ENCODE measurements at places on chromosomes 2 and 18.
A peak's percentile ranks its signal among the peaks of the same experiment; 100 is the strongest.

DNA sequence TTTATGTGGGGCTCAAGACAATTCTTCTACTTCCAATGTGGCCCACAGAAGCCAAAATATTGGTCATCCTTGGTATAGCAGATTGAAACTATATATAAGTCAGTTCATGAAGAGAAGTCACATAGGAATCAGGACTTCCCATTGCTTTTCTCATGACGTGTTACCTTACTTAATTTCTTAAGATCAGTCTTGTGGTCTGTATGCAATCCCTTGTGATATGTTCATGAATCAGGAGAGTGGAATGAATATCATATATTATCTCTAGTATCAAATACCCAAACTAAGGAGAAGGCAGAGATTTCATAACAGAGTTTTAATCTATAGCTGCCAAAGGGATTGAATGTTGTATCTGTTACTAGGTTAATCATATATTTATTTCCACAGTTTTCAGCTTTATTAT is 1390.4 kb downstream of the SUCLG1 start:
- DNase-seq, result no peak

DNA sequence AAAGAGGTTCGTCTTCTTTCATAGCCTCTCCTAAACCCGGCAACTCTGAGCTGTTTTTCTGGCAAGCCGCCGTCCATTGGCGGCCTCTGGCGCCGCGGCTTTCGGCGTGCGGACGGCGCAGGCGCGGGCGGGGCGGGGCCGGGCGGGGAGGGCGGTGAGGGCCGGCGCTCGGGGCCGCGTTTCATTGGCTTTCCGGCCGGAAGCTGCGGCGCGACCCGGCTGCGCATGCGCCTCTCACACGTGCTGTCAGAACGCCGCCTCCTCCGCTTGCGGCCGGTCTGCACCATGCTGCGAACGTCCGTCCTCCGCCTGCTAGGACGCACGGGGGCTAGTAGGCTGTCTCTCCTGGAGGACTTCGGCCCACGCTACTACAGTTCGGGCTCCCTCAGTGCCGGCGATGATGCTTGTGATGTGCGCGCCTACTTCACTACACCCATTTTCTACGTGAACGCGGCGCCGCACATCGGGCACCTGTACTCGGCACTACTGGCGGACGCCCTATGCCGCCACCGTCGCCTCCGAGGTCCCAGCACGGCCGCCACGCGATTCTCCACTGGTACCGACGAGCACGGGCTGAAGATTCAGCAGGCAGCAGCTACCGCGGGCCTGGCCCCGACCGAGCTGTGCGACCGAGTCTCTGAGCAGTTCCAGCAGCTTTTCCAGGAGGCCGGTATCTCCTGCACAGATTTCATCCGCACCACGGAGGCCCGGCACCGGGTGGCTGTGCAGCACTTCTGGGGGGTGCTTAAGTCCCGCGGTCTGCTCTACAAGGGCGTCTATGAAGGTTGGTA is at the start of gene MARS2:
MARS2 (plus strand) TSS at position 249 of the 791 bp plus-strand sequence; CDS start at position 286, 37 bp downstream.
- peak; percentile 85 for DNase-seq

DNA sequence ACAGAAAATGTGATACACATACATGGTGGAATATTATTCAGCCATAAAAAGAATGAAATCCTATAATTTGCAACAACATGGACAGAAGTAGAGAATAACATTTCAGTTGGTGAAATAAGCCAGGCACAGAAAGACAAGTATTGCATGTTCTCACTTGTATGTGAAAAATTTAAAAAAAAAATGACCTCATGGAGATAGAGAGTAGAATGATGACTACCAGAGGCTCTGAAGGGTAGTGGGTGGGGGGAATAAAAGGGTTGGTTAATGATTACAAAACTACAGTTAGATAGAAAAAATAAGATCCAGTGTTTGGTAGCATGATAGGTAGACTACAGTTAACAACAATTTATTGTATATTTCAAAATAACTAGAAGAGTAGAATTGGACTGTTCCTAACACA is 24.5 kb downstream of the PRKD3 start:
- no peak for DNase-seq

GRCh38 chr2:16635791-16636699 is 29.6 kb downstream of the CYRIA start:
- DNase-seq, result no peak

GRCh38 chr2:208490492-208490891 is 83.9 kb downstream of the PTH2R start:
- DNase-seq, result no peak

DNA sequence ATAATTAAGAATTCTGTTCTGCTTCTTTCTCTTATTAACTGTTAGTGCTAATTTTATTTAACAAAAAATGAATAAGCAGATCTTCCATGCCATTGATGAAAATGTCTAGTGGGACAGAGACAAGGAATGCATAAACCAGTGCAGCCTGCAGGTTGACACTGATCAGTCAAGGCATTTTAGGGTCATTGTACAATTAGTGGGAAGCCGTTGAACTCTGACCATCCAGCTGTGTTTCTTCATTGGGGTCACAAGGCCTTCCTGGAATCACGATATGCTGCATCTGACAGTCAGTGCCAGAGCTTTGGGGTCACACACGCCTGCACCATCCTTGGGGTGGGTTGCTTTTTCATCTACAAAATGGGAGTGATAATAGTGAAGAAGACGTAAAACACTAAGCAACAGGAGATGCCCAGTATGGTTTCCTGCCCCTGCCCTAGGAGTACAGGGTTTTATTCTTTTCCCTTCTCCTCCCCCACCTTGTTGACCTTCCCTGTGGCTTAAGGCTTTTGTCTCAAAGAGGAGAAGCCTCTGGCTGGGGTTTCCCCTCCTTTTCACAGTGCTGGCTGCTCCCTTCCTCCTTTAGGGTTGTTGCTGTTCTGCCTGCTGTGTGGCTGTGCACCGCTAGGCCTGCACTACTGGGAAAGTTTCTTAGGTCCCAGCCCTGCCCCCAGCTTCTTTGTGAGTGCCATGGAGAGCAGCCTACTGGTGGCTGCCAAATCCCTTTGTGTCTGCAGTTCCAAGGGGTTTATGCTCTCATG is 245.6 kb downstream of the TPGS2 start:
- no peak for DNase-seq

DNA sequence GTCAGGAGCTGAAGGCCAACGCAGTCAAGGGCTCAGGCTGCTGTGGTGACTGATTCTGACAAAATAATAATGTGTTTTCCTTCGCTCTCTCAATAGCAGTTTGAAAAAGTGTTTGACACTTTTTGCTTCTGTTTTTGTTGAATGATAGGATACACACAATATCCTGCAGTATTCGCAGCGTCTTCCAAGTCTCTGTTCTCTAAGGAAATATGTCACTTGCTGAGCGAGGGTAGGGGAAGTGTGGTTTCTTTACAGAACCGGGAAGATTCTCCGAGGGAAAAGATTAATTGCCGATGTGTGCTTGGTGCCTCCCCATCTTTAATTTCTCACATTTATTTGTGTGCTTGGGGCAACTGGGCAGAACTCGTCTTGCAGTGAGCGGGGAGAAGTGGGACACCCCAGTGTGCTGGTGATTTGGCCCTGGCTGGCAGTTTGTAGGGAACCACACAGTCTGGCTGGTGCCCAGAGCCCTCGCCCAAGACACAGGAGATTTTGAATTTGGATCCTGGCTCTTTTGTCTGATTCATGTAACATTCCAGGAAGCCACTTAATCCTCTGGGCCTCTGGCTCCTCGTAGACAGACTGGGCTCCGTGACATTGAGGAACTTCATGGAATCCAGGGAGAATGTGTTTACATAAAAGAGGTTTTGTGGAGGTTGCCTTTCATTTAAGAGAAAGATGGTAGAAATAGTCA is 169.4 kb downstream of the LDLRAD4 start:
- no peak for DNase-seq

DNA sequence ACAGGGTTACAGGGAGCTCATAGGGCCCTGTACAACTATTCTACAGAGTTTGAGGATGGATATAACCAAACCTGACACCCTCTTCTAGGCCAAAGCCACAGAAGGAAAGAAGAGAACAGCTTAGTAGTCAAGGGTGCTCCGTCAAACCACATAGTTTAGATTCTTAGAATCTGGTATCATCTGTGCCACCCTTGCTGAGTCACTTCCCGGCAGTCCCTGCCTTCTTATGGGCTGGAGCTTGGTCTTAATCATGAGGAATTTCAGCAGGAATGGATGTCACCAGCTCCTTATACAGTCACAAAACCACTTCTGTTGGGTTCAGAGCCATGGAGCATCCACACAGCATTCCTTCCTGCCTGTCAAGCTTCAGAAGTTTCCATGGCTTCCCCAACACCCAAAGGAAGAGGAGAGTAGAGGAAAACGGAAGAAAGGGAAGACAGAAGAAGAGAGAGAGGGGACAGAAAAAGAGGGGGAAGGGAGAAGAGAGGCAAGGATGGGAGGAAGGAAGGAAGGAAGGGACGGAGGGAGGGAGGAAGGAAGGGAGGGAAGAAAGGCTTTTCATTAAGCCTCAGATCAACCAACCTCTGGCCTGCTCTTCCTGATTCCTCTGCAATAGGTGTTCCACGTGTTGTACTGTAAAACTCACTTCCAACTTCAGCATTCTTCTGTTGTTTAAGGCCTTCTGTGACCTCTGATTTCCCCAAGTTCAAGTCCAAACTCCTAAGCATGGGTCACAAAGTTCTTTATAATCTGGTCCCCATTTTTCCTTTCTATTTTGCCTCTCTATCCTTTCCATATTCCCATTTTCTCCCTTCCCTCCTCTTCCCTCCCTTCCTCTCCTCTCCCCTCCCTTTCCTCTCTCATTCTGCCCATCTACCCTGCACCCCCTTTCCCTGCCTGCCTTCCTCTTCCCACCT is 246.1 kb upstream of the TNP1 start:
- DNase-seq, result no peak

DNA sequence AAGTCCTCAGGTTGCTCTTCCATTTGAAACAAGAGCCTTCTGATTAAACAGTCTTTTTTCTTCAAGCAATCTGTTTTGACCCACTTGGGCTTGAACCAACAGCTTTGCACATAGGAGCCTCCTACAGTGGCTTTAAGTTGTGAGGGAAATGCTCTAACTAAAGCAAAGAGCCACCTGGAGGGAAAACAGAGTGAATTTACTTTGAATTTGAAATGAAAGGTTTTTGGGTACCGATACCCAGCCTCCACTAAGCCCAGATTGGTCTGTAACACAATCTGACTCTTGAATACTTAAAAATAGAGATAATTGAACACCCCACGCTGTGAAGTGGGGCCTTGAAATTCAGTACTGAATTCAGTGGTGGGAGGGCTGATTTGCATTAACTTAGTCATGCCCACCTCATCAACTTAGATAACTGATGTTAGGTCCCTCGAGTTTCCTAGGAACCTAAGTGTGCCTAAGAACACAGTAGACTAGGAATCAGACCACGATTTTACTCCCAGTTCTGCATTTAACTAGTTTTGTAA is 56.3 kb upstream of the ACVR1C start:
- DNase-seq, result no peak

Data from activated CD8-positive, alpha-beta memory T cell treated with anti-CD3 and anti-CD28 coated beads for 4 hours (primary cell).